ENCODE measurements at places on chromosomes 3 and 15. TPM values are rescaled to one million over a fixed set of nuclear protein-coding genes. Genes with fewer than 3 reads are reported as not detected.

Gene LRRN1
- 3.8 TPM for total RNA-seq

GRCh38 chr15:39174332-39174731 lies 406.5 kb upstream of the THBS1 start:
- H3K4me1 ChIP-seq: no peaks in the 10 kb centered on the region
- no peaks in the 10 kb centered on the region for H3K36me3 ChIP-seq
- H3K4me3 ChIP-seq: no peak overlapping the region

Gene ADGRG7
- not detected for total RNA-seq

- no peak overlapping the region for H3K27ac ChIP-seq
- no peak overlapping the region for H3K4me3 ChIP-seq
- H3K36me3 ChIP-seq: peaks cover 64% of the 10 kb centered on the region
These were observed 64.5 kb downstream of the PIK3R4 start for GRCh38 chr3:130682131-130682530.

DNA sequence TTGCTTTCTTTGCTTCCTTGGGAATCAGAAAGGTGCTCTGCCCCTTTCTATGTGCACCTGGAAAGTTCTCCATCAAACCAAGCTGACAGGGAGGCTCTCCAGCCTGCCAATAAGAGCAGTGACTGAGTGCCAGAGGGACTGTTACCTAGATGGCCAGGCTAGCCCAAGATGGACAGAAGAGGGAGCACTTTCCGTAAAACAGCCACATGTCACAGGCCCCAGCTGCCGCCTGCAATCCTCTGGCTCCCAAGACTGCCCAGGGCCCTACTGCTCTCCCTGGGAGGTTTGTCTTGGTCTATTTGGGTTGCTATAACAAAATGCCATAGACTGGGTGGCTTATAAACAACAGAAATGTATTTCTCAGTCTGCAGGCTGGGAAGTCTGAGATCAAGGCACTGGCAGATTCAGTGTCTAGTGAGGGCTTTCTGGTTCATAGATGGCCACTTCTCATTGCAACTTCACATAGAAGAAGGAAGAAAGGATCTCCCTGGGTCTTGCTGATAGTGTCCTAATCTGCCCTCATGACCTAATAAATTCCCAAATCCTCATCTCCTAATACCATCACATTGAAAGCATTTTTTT lies 72.3 kb downstream of the TAMM41 start:
- H3K27ac ChIP-seq: no peak overlapping the region
- no peak for DNase-seq
- peaks cover 7% of the 10 kb centered on the region for H3K4me1 ChIP-seq
- no peaks in the 10 kb centered on the region for H3K36me3 ChIP-seq
- H3K27me3 ChIP-seq: no peaks in the 10 kb centered on the region
- no peak overlapping the region for H3K4me3 ChIP-seq
